ENCODE measurements at places on chromosomes 2 and 18. TPM values are rescaled to one million over a fixed set of nuclear protein-coding genes. Genes with fewer than 3 reads are reported as not detected.

DNA sequence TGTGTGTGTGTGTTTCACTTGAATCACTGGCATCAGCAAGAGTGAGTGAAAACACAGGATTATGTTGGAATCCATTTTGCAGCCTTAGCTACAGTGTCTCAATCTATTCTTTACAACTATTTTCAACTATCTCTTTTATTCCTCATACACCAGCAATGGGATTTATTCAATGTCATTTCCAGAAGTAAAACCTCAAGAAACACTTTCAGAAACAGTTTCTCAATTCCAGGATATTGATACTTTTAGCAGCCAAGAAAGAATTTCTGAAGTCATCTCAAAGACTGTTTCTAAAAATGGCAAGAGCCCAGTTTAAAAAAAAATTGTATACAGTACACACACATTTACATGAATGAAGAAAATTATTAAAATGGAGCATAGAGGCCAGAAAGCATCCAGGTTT, 171.6 kb downstream of the FIGN start:
- no peak for DNase-seq

The BMP10 gene
- not detected for total RNA-seq

The WNT10A gene
- total RNA-seq: 20.6 TPM

DNA sequence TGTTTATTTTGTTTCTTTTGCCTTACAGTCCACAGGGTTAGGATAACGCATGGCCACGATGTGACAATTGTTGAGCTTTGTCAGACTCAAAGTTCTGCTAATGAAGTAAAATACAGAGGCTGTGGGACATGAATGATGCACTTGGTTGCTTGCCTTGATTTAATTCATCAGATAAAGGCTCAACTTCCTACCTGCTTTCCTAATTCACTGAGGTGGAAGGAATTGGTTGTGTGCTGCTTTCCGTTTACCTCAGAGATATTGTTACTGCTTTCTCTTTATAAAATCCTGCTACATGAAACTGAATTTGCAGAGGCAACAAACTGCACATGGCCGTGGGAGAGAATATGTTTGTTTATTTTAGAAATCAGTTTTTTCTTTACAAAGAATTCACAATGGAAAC, 6.6 kb downstream of the RIT2 start:
- no peak for DNase-seq

DNA sequence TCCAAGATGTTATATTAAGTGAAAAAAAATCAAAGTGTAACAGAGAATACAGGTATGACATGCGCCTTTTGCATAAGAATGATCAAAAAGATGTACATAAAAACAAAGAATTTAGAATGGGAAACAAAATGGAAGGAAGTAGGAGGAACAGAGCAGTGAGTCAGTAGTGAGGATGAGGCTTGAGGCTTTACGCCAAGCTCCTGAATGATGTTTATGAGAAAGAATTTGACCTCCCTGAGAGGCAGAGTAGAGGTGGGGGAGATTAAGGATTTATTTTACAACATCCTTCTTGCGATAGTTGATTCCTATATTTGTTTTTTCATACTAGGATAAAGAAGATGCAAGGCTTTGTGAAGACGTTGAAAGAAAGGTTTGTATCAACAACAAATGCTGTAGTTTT, 81.4 kb downstream of the DCDC2C start:
- no peak for DNase-seq

DNA sequence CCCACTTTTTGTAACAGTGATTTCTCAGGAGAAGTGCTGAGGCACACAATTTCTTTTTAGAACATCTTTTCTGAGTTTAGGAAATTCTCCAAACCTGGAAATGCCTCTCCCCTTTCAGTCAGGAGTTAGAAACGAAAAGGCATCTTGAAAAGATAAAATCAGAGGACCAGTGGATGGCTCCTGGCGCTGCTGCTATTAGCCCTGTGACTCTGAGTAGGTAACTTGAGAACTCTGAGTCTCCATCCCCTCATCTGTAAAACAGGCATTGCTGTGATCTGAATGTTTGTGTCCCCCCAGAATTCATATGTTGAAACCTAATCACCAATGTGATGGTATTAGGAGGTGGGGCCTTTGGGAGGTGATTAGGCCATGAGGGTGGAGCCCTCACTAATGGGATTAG, 50.2 kb downstream of the EHD3 start:
- DNase-seq: no peak

The SNORC gene
- 0.64 TPM for total RNA-seq

The PRSS56 gene
- total RNA-seq: not detected

GRCh38 chr2:120740765-120741524, 5.3 kb downstream of the GLI2 start:
- no peak for DNase-seq

The ABHD1 gene
- 0.29 TPM for total RNA-seq

DNA sequence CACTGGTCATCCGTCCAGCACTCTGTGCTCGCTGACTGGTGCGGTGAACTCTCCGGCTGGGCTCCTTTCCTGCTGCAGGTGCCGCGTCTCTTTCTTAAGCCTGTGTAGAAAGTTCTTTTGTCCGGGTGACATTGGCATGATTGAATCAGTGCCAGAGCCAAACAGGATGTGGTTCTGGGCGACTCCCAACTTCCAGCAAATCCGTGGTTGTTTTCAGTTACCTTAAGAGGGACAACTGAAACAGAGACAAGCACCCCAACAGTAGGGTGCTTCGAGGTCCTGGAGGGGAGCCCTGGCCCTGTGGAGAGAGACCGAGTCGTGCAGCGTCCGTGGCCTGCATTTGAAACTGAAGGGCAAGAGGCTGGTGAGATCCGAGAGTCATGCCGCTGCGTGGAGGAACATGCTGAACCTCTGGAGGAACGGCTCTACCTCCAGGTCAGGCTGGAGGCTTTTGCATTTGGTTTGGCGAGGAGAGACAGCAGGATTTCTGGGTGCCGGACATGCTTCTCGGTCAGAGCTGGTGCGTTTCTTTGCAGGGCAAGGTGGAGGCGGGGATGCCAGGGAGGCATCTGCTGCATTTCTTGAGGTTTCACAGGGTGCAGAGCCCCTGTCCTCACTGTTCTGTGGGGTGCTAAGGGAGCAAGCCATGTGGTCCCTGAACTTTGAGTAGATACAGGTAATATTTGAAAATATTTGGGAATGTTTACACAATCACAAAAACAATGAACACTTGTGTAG, 26.8 kb downstream of the SH3BP4 start:
- no peak for DNase-seq

The CENPA gene
- 33.7 TPM for total RNA-seq

DNA sequence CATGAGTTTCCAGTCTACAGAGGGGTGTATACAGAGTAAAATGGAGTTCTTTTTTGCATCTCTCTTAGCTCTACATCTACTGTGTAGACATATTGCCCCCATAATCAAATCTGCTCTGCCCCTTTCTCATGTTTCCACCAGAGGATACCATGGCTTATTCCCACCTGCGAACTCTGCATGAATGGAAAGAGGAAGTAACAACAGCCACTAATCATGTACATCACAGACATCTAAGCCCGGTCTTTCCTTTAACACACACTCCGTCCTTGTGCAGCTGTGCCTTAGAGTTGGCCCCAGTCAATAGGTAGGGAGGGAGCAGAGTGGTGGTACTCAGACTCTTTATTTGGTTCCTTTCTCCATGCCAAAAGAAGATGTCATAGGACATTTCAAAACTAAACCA, 147.3 kb upstream of the NRP2 start:
- no peak for DNase-seq

DNA sequence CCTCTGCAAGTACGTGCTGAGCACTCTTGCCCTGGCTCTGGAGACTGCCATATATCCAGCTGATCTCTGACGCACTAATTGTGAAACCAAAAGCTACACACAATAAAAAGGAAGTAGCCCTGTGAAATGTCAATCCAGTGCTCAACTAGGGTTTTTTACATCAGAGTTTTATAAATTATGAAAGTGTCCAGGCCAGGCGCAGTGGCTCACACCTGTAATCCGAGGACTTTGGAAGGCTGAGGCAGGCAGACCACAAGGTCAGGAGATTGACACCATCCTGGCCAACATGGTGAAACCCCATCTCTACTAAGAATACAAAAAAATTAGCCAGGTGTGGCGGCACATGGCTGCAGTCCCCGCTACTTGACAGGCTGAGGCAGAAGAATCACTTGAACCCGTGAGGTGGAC, 24.5 kb upstream of the PEX13 start:
- peak; percentile 83 for DNase-seq

GRCh38 chr2:37631292-37631691, 40.1 kb downstream of the CDC42EP3 start:
- DNase-seq: no peak

The NCKAP5 gene
- total RNA-seq: 0.35 TPM

The CD207 gene
- total RNA-seq: not detected

DNA sequence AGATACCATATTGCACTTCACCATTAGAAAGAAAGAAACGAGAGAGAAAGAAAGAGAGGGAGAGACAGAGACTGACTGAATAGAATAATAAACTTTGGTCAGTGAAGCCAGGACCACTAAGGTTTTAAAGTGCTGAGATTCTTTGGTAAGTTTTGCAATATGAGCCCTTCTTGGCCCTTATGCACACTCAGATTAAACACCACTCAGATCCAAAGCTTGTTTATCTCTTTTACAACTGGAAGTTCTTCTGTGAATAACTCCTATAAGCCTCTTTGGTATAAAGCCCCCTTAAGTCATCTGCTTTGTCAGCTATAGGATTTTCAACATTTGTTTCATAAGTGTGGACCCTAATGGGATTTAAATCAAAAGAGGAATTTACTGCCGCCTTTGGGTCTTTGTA, 40.8 kb downstream of the PID1 start:
- DNase-seq: no peak

DNA sequence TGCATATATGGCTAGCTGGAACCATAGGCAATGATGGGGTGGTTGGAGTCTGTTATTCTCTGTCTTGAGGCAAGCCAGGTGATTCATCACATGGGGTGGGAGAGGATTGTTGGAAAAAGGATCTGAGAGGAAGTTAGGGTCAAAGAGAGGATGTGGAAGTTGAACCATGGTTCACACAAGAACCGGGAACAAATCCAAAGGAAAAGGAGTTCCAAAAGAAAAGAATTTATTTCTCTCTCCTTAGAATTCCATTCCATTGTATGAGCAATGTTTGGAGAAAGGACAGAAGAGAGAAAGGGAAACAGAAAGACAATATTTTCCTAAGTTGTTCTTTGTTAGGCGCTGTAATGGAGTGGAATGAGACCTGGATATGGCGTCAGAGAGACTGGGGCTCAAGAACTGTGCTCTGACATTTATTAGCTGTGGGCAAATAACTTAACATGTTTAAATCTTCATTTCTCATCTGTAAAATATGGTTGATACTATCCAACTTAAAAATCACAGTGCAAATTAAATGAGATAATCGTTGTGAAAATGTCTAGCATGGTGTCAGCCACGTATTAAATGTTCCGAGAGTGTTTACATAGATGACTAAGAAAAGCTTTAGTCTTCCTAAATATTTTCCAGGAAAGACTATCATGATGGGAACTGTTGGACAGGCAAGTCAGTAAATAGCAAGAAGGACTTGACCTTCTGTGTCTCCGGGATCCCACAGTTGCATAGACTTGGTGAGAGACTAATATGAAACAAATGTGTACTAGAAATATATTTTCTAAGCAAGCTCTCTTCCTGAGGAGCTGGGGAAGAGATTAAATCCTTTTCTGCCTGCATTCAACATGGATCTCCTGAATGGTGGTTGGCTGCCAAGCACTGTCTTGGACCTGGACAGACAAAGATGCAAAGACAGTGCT, 71.4 kb downstream of the TRIB2 start:
- DNase-seq: no peak

DNA sequence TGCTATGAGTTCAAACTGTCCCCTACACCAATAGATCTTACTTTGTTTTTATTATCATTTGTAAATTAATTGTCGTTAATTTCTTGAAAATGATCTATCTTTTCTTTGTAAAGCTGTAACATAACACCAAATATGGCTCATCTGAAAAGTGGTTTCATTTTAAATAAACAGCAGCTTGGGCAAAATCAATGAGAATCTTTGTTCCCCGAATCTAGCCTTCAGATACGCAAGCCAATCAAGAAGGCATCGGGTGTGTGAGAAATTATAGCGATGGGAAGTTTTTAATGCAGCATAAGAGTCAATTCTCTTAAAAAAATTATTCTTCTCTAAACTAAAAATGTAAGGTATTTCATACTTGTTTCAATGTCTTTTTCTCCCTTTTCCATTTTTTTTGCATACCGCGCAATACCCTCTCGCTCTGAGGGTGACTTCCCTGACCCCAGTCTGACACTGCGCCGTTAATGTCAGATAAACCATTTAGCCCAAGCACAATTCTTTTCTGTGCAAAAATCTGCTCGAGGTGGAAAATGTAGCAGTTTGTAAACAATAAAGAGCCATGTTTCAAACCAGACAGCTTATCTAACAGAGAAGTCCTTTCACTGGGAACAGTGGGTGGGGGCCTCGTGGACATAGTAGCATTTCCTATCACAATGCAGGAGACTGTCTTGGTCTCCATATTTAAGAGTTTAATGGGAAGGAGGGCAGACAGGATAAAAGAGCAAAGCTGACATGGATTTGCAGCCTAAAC, 129.4 kb downstream of the TCF4 start:
- DNase-seq: no peak

DNA sequence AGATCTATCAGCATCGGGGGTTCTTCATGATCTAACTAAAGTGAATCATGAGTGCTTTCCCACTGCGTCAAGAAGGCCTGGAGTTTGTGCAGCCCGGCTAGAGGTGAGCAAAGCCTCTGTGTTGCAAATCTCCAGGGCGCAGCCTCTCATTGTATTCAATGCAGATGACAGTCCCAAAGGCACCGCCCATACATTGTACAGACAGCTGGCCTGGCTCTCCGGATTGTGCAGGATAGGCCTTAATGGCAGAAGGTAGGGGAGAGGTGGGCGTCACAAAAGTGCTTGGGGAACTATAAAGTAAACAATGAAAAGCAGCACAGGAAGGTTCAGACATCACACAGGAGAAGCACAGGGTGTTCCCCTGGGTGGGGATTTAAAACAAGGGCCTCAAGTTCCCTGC, 907 bp upstream of the GYPC start:
- DNase-seq: no peak

DNA sequence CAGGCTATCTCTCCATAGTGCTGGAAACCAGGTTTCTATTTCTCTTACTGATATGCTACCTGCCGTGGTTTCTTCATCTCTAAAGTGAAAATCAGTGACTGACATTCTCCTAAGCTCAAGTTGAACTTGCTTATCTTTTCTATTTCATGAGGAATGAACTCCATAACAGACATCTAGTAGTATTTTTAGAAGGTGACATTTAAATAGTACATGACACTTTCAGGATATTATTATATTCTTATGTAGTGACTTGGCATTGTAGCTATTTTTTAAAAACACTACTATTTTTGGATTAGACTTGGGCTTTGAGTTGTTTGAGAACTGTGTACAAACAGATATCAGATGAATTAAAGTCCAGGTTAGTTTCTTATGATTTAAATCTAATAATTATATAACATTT, 1381.8 kb downstream of the DSC3 start:
- no peak for DNase-seq

DNA sequence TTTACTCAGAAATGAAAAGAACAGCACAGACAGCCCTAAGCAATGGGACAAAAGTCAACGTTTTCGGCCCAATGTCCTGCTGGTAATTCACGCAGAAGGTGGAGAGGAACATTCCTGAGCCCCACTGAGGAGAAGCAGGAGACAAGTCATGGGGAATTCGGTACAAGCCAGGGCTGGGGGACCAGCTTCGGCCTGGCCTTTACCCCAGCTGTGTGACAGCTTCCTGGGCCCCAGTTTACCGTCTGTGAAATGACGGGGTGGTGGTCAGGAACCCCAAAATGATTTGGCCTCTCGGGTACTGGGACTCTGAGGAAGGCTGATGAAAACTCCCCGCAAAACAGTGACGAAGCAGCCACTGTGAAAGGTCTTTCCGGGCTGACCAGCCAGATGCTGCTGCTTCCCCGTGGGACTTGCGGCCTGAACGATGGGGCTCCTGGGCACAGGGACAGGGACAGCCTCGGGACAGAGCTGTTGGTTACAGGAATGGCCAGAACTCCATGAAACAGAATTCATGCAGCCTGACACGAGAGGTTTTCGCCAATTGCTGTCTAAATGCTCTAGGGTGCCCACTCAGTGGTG, 21.6 kb downstream of the KIF1A start:
- DNase-seq: no peak

All from GM12878 (cell line).